ENCODE measurements at places on chromosomes 11 and 22. TPM values are rescaled to one million over a fixed set of nuclear protein-coding genes. Genes with fewer than 3 reads are reported as not detected.

The TUBA8 gene
- 3.0 TPM for polyA plus RNA-seq

The MTCH2 gene
- 175 TPM for polyA plus RNA-seq

- DNase-seq = no peak
These were observed 43.1 kb downstream of the NFAM1 start for GRCh38 chr22:42389143-42389542.

DNA sequence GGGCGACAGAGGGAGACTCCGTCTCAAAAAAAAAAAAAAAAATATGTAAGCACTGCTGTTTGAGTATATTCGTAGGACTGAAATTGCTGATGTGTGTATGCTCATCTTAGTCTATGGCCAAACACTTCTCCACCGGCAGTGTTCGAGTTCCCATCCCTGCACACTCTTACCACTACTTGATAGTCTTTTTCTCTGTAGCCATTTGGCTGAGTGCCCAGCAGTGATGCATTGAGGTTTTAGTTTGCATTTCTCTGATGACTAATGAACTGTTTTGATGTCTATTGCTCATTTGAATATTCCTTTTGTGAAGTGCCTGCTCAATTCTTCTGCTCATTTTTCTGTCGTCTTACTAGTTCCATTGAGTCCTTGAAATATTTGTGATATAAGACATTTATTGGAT lies 1.9 kb downstream of the TIRAP start:
- peak; percentile 85 for DNase-seq
